ENCODE measurements at places on chromosomes 12 and 14. TPM values are rescaled to one million over a fixed set of nuclear protein-coding genes. Genes with fewer than 3 reads are reported as not detected.

The CLEC6A gene
- not detected for total RNA-seq

The PARPBP gene
- 23.4 TPM for total RNA-seq

The AMHR2 gene
- total RNA-seq: not detected

The ALDH1L2 gene
- 2.9 TPM for total RNA-seq

The AGAP2 gene
- total RNA-seq: 0.15 TPM

The OR6C2 gene
- total RNA-seq: not detected

The ATP5MC2 gene
- total RNA-seq: 139 TPM

The GARIN6 gene
- not detected for total RNA-seq

The KRT79 gene
- total RNA-seq: not detected

The TRPV4 gene
- total RNA-seq: 0.61 TPM

The AQP5 gene
- 3.2 TPM for total RNA-seq

The CD4 gene
- total RNA-seq: not detected

The KRT73 gene
- not detected for total RNA-seq

The ETFBKMT gene
- total RNA-seq: 2.6 TPM

The TRMT61A gene
- total RNA-seq: 6.5 TPM

The LYZ gene
- not detected for total RNA-seq

The ACOT2 gene
- 7.8 TPM for total RNA-seq

The RNF31 gene
- total RNA-seq: 47.7 TPM

The PRKAB1 gene
- 25.2 TPM for total RNA-seq

The AKT1 gene
- 212 TPM for total RNA-seq

The TAS2R7 gene
- not detected for total RNA-seq

The AP1G2 gene
- 14.1 TPM for total RNA-seq

The GUCY2C gene
- not detected for total RNA-seq

The ADSS1 gene
- 3.9 TPM for total RNA-seq

The SIX1 gene
- 0.97 TPM for total RNA-seq

The KRT71 gene
- total RNA-seq: not detected

The CIDEB gene
- total RNA-seq: 3.2 TPM

The PRPH gene
- total RNA-seq: not detected

The AQP2 gene
- total RNA-seq: not detected

The FOXA1 gene
- total RNA-seq: 0.91 TPM

The SLC17A8 gene
- total RNA-seq: not detected

The TCL1B gene
- total RNA-seq: not detected

The TTC8 gene
- total RNA-seq: 10.7 TPM

The CCDC184 gene
- total RNA-seq: under 0.01 TPM

The ZNF891 gene
- total RNA-seq: 0.76 TPM

The MANSC4 gene
- total RNA-seq: 0.32 TPM

The C14orf132 gene
- total RNA-seq: 3.6 TPM

The STXBP6 gene
- not detected for total RNA-seq

The MYH6 gene
- not detected for total RNA-seq

The IQSEC3 gene
- under 0.01 TPM for total RNA-seq

The NINJ2 gene
- total RNA-seq: not detected

The LRRC43 gene
- 1.2 TPM for total RNA-seq

The PLCZ1 gene
- total RNA-seq: under 0.01 TPM

The RNASE1 gene
- 33.5 TPM for total RNA-seq

The WASHC4 gene
- total RNA-seq: 127 TPM

The JKAMP gene
- 79.6 TPM for total RNA-seq

The LTA4H gene
- total RNA-seq: 91.2 TPM

The CEP290 gene
- total RNA-seq: 16.2 TPM

The SLC8A3 gene
- total RNA-seq: 0.15 TPM

The USP15 gene
- 46.4 TPM for total RNA-seq

The FGF6 gene
- not detected for total RNA-seq

The SYT10 gene
- not detected for total RNA-seq

The NANOG gene
- total RNA-seq: not detected

The GLIPR1L1 gene
- total RNA-seq: not detected

The RAD51B gene
- total RNA-seq: 19.3 TPM

The ACOT6 gene
- total RNA-seq: 0.30 TPM

The RAD9B gene
- total RNA-seq: 0.30 TPM

The SYNDIG1L gene
- total RNA-seq: not detected

The TBX3 gene
- total RNA-seq: 0.97 TPM
